ENCODE measurements at places on chromosomes 3 and 15.

GRCh38 chr3:47323431-47324277, 40.9 kb downstream of the KLHL18 start:
- DNase-seq, result no peak

DNA sequence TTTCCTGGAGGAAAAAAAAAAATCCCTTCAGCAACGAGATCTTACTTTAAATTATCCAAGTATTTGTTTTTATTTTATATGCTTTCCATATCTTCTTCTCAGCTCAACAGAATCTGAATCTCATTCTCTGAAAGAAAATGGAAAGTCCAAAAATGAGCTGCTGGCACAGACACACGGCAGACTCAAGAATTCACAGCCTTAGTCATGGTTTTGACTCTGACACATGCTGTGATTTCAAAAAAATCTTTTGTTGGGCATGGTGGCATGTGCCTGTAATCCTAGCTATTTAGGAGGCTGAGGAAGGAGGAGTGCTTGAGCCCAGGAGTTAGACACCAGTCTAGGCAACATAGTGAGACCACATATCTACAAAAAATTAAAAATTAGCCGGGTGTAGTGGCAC, 565.0 kb downstream of the MAGI1 start:
- DNase-seq, result no peak

DNA sequence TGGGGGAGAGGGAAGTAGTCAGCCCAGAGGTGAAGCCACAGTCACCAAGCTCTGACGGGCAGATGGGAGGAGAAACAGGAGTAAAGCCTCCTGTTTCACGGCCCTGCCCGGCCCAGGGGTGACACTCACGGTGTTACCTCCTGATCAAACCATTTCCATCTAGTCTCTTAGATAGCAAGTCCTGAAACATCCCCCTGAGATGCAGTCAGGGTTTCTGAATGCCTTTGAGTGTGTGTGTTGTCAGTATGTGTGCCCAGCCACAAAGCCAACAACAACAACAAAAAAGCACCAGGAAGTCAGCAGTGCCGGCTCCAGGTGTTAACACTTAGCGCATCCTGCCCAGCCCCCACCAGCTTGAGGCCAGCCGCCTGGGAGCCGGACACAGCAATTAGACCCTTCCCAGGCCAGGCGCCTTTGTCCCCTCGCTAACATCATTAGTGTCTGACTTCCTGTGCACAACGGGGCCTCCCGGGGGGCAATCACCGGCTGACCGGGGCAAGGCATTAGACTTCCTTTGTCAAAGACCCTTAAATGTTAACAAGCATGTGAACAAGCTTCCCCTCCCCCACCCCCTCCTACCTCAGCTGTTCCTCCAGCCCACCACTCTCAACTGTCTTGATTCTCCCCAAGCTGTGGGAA, 34.5 kb downstream of the IL17RD start:
- no peak for DNase-seq

- DNase-seq, result no peak
These were observed 1.1 kb upstream of the IMP3 start for GRCh38 chr15:75641179-75641503.

- DNase-seq, result no peak
These were observed 25.9 kb downstream of the TMCC1 start for GRCh38 chr3:129867506-129868124.

DNA sequence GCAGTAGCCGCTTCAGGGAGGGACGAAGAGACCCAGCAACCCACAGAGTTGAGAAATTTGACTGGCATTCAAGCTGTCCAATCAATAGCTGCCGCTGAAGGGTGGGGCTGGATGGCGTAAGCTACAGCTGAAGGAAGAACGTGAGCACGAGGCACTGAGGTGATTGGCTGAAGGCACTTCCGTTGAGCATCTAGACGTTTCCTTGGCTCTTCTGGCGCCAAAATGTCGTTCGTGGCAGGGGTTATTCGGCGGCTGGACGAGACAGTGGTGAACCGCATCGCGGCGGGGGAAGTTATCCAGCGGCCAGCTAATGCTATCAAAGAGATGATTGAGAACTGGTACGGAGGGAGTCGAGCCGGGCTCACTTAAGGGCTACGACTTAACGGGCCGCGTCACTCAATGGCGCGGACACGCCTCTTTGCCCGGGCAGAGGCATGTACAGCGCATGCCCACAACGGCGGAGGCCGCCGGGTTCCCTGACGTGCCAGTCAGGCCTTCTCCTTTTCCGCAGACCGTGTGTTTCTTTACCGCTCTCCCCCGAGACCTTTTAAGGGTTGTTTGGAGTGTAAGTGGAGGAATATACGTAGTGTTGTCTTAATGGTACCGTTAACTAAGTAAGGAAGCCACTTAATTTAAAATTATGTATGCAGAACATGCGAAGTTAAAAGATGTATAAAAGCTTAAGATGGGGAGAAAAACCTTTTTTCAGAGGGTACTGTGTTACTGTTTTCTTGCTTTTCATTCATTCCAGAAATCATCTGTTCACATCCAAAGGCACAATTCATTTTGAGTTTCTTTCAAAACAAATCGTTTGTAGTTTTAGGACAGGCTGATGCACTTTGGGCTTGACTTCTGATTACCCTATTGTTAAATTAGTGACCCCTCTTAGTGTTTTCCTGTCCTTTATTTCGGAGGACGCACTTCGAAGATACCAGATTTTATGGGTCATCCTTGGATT, at the start of gene MLH1:
Gene MLH1, plus strand, starts transcription at position 193 of the 958 bp plus-strand sequence. Its CDS starts 30 bp downstream, at position 223.
- DNase-seq, result peak; percentile 99

DNA sequence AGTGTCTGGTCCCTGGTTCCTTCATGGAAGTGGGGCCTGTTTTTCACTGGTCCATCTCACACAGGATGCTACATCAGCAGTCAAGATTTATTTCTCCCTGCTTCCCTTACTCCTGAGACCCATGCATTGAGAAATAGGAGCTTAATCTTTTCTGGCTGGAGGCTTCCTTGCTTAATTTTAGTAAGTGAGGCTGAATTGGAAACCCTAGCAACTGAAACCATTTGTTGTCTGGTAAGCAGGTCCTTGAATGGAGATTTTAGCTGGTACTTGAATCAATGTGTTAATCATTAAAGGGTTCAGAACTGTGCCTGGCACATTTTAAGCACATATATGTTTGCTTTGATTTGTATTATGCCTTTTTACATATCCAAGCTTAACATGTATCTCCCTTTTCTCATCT, 20.2 kb upstream of the MEF2A start:
- DNase-seq, result no peak

GRCh38 chr3:72630327-72630968, 217.8 kb downstream of the SHQ1 start:
- DNase-seq, result no peak

GRCh38 chr3:122021811-122022401, at the start of gene ILDR1:
Gene ILDR1 (minus strand): TSS chr3:122022247. CDS start chr3:122022077, 170 bp downstream.
- DNase-seq, result no peak

DNA sequence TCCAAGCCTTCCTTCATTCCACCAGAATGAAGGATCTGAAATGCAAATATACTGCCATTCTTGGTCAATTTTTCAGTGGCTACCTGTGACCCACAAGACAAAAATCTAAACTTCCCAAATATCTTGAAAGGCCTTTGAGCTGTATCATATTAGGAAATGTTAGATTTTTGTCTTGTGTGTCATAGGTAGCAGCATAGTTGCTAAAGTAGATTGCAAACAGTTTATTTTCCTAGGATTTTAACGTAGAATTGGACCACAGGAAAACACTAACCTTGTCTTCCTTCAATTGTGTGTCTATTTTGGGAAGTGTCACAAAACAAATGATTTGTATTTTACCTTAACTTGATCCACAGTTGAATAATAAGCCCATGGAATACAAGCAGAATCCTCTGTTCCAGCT, 42.4 kb downstream of the CP start:
- DNase-seq, result no peak

DNA sequence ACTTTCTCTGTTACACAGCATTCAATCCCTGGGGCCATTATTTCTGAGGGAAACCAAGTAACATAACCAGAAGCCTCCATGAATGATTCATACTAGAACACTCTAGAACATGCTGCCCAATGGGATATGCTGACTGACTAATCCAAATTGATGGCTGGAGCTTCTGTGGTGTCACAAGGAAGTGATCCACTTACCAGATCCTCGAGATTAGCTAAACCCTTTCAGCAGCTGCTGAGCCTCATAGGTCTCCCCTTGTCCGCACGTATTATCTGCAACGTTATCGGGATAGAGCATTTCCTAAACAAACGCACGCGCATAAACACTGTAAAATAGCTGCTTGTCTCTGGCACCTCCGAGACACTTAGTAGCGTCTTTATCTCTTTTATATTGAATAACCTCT, 61.2 kb upstream of the PROK2 start:
- DNase-seq, result no peak

DNA sequence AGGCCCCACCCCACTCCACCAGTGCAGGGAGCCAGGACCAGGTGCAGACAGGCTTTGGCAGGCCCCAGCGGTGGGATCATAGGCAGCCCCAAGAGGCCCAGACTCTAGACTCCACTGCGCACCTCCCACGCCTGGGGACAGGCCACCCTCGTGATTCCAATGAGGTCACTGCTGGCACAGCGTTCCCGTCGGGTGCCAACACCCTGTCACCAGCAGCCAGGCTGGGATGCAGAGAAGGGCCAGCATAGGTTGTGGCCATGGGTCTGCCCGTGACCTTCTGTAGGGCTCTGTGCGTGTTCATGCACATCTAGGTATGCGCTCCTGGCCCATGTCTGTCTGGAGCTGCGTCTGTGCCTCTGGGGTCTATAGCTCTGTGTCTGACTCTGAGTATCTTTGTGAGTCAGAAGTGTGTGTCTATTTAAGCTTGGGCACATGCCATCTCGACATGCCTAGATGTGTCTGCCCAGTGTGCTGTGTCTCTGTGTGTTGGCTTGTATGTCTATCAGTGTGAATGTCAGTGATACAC, 13.0 kb downstream of the VIPR1 start:
- DNase-seq, result no peak

- no peak for DNase-seq
These were observed 139.1 kb upstream of the RAD18 start for GRCh38 chr3:9102240-9102981.

- no peak for DNase-seq
These were observed 21.1 kb downstream of the PARP15 start for GRCh38 chr3:122598556-122598955.

GRCh38 chr3:53900666-53901331, 9.1 kb upstream of the SELENOK start:
- DNase-seq, result no peak

DNA sequence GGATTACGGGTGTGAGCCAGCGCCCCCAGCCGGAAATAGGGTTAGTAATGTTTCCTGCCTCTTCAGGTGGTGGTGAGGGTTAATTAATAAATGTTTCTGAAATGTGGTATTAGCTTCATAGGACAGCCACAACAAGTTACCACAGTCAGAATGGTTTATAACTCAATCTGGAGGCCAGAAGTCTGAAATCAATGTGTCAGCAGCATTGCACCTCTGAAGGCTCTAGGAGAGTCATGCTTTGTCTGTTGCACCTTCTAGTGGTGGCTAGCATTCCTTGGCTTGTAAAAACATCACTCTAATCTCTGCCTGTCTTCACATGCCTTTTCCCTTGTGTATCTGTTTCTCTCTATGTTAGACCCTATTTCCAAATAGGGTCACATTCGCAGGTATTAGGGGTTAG, 7.8 kb upstream of the RPSA start:
- no peak for DNase-seq
